Stimulated activated CD8-positive, alpha-beta memory T cell treated with anti-CD3 and anti-CD28 coated beads, Interleukin-4, amount 100 ng/mL, for 4 hours (primary cell): ENCODE measurements at places on chromosomes 11 and 22.

- no peak for DNase-seq
Observed at GRCh38 chr22:46907241-46908215, 145.1 kb downstream of the TBC1D22A start.

DNA sequence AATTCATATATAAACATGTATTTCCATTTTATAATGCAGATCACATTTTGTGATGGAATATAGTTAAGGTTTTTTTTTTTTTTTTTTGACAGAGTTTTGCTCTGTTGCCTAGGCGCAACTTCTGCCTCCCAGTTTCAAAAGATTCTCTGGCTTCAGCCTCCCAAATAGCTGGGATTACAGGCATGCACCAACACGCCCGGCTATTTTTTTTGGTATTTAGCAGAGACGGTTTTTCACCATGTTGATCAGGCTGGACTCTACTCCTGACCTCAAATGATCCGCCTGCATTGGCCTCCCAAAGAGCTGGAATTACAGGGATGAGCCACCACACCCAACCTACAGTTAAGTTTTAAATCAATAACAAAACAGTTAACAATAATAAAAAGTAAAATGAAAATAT is 18.8 kb downstream of the XKR3 start:
- no peak for DNase-seq

- DNase-seq, result no peak
Observed at GRCh38 chr22:23742505-23743264, 8.2 kb downstream of the ZNF70 start.

DNA sequence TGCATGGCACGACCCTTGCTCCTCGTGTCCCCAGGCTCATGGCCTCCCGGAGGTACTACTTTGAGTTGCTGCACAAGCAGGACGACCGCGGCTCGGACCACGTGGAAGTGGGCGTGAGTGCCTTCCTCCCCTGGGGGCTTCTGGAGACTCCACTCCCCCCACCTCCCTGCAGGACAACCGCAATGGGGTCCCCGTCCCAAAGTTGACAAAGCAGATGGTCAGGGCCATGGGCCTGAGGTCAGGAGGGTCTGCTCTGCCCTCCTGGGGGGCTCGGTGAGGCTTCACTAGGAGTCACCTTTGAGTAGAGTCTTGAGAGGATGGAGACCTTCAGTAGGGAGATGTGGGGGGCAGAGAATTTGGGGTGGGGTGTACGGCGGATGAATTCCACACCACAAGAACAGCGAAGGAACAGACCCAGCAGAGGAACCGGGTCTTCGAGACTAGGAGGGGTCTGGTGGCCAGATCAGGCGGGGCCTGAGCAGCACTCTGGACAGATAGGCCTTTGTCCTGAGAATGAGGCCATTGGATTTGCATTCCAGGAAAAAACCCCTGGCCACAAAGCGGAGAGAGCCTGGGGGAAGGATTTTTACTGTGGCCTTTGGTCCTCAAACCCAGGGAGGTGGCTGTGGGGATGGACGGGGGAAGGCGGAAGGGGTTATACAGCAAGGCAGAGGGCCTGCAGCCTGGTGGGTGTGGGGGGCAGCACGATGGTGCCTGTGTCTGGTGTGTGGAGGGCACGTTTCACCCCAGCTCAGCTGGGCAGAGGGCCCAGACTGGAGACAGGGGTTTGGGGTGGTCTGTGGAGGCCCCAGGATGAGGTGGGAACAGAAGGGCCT is 4.6 kb downstream of the B4GALNT4 start:
- DNase-seq, result no peak

DNA sequence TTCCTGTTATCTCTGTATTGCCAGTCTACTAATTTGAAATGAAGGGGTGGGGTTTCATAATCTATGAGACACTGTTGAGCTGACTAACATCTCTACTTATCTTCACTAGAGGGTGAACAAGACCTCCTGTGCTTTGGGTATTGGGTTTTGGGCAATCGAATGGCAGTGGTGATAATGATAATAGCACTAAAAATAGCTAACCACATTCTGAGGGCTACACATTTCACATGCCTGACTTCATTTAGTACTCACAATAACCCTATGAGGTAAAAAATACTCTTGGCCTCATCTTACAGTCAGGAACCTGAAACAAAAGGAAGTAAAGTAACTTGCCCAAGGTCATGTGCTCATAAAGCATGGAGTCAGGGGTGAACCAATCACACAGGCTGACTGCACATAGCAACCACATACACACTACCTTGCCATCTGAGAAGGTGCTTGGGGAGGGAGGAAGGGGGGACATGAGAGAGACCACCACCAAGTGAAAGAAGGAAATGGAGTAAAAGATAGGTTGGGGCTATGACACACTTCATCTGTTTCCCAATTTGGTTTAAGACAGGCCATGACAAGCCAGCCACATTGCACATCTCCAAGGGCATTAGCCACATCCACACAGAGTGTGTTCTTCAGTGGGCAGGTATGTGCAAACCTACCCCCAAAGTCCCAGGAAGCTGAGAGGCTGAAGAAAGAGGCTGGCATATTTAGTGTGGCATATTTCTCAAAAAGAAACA is 387.6 kb upstream of the DDI1 start:
- DNase-seq, result no peak

DNA sequence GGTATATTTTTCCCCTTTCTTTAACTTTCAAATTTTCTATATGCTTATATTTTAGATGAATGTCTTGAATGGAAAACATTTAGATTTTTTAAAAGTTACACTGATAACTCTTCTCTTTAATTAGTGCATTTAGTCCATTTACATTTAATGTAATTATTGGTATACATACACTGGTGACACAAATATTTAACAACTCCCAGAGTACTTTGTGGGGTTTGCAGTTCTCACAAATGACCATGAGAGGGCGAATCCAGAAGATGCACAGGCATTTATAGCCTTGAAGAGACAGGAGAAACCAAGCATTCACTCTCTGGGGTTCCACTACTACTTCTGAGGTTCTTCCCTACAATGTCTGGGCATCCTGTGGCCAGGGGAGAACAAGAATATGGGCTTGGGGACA is 125.1 kb downstream of the TIMP3 start:
- DNase-seq, result no peak

- no peak for DNase-seq
Observed at GRCh38 chr11:125062931-125063428, at the start of gene SLC37A2. Gene SLC37A2, plus strand, starts transcription at chr11:125063305. Its CDS starts 63 bp downstream, at chr11:125063368.

GRCh38 chr11:66814678-66815077 is 28.6 kb upstream of the RCE1 start:
- no peak for DNase-seq

- no peak for DNase-seq
Observed at GRCh38 chr11:59254286-59254685, 41.6 kb upstream of the MPEG1 start.

GRCh38 chr22:39738746-39739145 is 154.8 kb downstream of the ENTHD1 start:
- DNase-seq, result no peak

- no peak for DNase-seq
Observed at GRCh38 chr11:103729617-103730016, 306.8 kb upstream of the DDI1 start.

GRCh38 chr11:118439646-118440045 is 3.4 kb downstream of the KMT2A start:
- no peak for DNase-seq

GRCh38 chr11:102457865-102458264 is 5.3 kb upstream of the TMEM123 start:
- no peak for DNase-seq

GRCh38 chr11:107017433-107018218 is 650 bp downstream of the GUCY1A2 start:
- DNase-seq, result no peak

GRCh38 chr22:32796865-32797573 is 4.5 kb upstream of the TIMP3 start:
- no peak for DNase-seq

GRCh38 chr22:45268167-45268957 is 16.4 kb upstream of the UPK3A start:
- DNase-seq, result no peak

DNA sequence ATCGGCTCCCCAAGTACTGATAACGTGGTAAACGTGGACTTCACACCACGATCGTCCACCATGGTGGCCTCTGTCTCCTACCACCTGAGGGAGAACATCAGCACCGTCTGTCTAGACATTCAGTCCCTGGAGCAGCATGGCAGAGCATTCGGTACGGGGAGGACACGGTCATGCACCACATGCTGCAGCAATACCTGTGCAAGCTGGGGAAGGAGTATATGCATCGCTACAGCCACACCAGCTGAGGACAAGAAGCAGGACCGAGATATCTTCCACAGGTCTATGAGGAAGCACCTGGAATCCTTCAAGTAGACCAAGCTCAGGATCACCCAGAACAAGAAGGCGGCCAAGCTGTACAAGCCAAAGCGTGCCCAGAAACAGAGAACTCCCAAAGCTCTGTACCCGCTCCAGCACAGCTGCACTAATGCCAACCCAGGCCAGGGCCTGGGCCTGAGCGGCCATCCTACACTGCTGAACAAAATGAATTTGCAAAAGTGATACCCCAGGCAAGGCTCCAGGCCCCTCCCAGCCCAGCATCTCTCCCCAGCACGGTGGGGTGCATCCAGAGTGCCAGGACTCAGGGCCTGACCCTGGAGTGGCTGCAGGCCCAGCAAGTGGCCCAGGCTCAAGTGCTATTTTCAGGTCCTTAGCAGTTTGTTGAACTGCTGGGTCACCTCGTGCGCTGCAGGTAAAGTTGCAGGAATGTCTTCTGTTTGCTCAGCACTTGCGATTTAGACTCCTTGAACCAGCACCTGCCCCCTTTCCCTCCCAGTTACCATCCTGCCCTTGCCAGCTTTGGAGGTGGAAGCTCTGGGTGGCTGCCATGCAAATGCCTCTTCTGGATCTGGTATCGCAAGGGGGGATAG is 119.3 kb upstream of the SERPIND1 start:
- DNase-seq, result no peak

DNA sequence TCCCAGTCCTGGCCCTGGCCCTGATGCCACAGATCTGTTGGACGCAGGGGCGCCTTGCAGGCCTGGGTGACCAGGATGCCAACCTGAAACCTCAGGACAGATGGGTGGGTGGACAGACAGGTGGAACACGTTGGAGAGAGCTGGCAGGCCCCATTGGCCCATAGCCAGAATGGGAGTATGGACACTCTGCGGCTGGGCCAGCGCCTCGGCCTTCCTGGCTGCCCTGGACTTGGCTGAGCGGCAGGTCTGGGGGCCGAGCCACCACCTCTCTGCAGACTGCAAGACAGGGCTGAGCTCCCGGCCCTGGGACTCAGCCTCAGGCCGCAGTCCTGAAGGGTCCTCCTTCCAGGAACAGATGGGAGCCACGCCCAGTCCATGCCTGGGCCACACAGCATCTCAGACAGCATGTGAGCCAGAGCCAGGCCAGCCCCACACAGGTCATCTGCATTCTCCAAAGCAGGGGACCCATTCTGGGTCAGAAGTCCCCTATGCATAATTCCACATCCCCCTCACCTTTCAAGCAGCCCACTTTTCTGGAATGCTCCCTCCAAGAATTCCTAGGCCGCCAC is 14.1 kb downstream of the WNT7B start:
- no peak for DNase-seq

DNA sequence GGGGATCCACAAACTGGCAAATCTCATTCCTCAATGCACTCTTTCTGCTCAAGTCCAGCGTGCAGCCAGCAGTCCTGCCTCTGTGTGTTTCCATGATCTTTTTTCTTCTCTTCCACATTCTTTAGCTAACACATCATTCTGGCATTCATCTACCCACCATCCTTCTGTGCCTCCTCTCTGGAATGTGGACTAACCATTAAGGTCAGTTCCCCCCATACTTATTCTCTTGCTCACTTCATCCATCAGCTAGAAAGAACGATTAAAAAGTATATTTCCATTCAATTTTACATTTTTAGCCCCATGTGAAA is 7.8 kb downstream of the KIRREL3 start:
- no peak for DNase-seq

- DNase-seq, result no peak
Observed at GRCh38 chr11:95101935-95102334, 12.3 kb downstream of the ENDOD1 start.

- no peak for DNase-seq
Observed at GRCh38 chr11:75626889-75627529, 41.8 kb downstream of the MAP6 start.

- DNase-seq, result no peak
Observed at GRCh38 chr11:66686100-66686785, 8.6 kb upstream of the RBM4B start.

DNA sequence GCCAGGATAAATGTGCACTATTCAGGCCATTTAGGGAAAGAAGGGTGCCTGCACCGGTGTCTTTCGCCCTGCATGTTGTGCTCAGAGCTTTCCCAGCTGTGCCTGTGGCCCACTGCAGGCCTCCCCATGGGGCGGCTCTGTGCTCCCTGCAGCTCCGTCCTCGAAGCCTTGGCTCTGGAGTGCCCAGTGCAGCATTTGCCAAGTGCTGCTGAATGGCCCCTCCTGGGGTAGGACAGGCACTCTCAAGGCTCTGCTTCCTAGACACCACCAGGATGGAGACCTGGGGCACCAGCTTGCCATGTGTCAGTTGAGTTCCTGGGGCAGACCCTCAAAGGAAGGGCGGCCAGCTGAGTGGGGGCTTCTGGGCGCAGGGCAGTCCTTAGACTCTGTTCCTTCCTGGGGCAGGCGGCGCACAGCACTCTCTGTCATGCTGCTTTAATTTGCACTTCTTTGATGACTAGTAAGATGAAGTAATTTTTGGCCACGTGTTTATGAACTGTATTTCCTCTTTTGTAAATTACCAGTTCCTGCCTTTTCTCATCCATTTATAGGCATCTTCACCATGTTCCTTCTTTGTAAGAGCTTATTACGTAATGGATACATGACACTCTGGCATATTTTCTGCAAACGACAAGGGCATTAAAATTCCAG is 32.1 kb upstream of the GNB1L start:
- no peak for DNase-seq

- DNase-seq, result no peak
Observed at GRCh38 chr11:17762309-17762974, 27.9 kb downstream of the KCNC1 start.

DNA sequence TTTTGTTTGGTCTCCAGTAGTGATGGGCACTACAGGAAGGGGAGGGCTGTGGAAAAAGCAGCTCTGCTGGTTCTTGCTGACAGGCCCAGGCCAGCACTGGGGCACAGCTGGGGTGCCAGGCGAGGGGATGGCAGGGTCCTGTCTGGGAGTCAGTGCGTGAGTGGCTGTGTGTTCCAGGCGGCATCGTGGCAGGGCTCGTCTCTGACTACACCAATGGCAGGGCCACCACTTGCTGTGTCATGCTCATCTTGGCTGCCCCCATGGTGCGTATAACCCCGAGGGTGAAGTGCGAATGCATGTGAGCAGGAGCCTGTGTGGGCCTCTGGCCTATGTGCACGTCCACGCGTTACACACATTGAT is 20.9 kb downstream of the SLC37A2 start:
- no peak for DNase-seq
